ENCODE measurements at places on chromosomes 12 and 14. TPM values are rescaled to one million over a fixed set of nuclear protein-coding genes. Genes with fewer than 3 reads are reported as not detected.

DAO gene
- not detected for total RNA-seq

NFATC4 gene
- total RNA-seq, result 130 TPM

ANKRD33 gene
- not detected for total RNA-seq

PLEKHD1 gene
- total RNA-seq, result 0.19 TPM

ETV6 gene
- 17.1 TPM for total RNA-seq

STAB2 gene
- not detected for total RNA-seq

TUNAR gene
- total RNA-seq, result 0.17 TPM

GLT8D2 gene
- not detected for total RNA-seq

- peak; percentile 4 for DNase-seq
These were observed 357.5 kb downstream of the FSCB start for GRCh38 chr14:44149597-44149996.

- no peak for DNase-seq
These were observed 585 bp upstream of the TEAD4 start for GRCh38 chr12:2958432-2959191.

DNA sequence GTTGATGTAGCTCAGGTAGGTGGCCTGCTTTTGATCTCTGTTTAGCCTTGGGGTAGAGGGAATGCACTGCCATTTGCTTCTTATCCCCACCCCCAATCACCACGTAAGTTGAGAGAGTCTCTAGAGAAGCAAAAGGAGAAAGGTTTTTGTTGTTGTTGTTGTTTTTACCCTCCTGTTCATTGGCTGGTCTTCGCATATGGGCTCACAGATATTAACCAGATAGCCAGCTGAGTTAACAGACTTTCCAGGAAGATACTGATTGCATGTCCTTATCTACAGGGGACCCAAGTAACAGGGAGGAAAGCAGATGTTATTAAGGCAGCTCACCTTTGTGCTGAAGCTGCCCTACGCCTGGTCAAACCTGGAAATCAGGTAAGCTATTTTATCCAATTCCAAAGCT lies 2.9 kb downstream of the PA2G4 start:
- no peak for DNase-seq

GRCh38 chr12:66217342-66217917 lies 28.4 kb downstream of the IRAK3 start:
- peak; percentile 27 for DNase-seq

DNA sequence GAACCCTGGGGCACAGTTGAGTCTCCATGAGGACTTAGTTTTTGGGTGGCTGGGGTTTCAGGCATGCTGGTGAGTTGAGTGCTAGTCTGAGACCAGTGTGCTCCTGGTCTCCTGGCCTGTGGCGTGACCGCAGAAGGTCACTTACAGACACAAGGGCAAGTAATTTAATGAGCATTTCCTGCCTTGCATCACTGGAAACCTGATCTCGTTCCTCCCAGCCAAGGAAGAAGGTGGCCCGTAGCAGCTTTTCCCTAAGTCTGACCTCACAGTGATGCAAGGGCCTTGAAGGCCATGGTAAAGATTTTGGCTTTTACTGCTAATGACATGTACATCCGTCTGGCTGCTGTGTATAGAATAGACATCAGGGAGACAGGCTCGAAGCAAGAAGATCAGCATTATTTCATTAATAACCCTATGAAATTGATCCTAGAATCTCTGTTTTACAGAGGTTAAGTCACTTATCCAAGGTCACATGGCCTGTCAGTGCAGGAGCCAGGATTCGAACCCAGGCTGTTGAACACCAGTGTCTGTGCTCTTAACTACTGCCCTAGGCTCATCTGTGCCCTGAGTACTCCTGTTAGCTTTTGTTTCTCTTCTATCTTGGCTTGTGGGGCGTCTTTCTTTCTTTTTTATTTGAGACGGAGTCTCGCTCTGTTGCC lies 4.6 kb downstream of the TMEM120B start:
- DNase-seq, result no peak

DNA sequence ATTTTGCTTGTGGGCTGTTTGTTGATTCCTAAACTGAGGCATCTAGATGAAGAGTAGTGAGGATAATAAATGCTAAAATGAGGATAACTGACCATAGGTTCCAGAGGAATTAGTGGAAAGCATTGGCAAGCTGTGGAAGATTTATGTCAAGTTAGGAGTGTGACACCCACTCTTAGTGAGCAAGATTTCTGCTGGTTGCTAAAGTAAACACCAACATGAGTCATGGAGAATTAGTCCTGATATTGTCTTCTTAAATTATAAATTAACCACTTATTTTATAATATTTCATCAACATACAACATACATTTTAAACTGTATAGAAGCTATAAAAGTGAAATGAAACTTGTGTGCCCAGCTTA lies 328.2 kb downstream of the RPL10L start:
- no peak for DNase-seq

GRCh38 chr14:99316281-99317163 lies 44.5 kb upstream of the BCL11B start:
- DNase-seq, result no peak

GRCh38 chr14:75013290-75013689 lies 10.6 kb downstream of the EIF2B2 start:
- no peak for DNase-seq

DNA sequence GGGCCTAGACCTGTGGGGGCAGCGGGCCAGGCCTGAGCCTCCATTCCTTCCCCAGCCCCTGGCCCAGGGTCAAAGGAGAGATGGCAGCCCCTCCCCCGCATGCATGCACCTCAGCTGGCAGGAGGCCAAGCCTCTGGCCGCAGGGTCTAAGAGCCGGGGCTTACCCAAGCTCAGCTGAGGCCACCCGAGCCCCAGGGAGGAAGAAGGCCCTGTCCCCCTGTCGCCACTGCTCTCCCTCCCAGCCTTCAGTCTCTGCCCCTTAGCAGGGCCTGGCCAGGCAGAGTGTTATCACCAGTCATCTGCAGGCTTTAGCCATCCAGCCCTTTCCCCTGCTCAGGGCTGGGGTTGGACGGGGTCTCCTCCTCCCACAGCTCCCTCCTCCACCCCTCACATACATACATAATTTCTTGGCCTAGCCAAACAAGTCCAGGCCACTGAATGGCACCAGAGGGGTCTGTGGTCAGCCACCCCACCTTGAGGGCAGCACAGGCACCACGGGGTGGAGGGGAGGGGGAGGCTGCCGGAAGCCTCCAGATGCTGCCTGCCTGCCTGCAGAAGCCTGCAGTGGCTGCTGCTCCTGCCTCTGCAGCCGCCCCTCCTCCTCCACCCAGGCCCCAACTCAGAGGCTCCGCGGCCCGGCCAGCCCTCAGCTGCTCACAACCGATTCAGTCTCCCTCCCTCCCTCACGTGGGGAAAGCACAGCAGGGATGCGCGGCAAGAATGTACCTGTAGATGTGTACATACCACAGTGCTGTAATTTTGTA lies 22.8 kb downstream of the RAB35 start:
- no peak for DNase-seq

DNA sequence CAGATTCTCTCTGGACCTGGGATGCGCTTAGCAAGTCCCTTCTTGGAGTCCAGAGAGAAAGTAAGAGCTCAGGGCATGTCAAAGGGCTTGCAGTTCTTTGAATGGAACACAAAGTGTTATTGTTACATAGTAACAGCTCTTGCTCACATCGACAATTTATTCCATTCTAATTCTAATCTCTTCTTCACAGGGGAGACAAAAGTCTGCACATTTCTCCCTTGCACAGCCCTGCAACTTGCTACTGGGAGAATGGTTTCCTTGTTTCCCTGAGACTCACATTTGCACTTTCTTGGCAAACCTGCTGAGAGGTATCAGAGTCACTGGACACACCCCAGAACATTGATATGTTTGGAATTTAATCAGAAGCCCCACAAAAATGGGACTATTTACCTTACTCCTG lies 209.9 kb upstream of the IGF1 start:
- no peak for DNase-seq

DNA sequence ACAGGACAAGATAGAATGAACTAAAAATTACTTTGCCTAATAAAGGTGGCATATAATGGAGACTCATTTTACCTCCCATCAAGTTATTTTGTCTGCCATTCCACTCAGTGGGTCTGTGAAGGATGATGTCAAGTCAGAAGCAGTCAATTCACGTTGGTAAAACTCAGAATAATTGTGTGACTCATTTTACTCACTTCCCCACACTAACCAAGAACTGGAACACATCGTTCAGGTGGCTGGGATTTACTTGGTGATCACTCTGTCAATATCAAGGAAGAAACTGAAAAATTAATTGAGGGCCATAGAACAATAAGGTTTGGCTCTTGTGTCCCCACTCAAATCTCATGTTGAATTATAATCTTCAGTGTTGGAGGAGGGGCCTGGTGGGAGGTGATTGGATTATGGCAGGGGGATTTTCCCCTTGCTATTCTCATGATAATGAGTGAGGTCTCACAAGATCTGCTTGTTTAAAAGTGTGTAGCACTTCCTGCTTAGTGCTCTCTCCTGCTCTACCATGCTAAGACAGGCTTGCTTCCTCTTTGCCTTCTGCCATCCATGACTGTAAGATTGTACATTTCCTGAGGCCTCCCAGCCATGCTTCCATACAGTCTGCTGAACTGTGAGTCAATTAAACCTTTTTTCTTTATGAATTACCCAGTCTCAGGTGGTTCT lies 35.7 kb upstream of the GTF2A1 start:
- peak; percentile 54 for DNase-seq

DNA sequence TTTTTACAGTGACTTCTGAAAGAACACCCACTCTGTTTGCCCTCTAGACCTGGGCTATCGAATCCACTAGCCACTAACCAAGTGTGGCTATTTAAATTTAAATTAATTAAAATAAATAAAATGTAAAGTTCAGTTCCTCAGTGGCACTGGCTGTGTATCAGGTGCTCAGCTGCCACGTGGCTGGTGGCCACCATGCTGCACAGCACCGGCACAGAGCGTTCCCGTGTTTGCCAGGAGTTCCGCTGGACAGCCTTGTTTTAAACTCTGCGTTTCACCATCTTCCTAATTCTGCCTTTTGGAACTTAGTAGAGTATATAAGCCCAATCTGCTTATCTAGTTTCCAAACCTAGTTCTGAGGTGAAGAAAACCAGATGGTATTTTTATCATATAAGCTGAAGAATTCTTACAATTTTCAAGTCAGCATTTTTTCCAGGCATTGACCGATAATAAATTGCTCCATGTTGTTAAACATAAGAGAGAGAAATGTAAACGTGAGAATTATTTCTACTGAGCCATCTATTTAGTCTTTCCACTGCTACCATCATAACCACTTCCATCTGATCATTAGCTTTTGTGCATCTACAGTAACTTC lies 339.0 kb downstream of the CACNA1C start:
- no peak for DNase-seq

GRCh38 chr12:124481772-124482566 lies 85.4 kb downstream of the NCOR2 start:
- DNase-seq, result no peak

- peak; percentile 58 for DNase-seq
These were observed 169.0 kb downstream of the PRIMA1 start for GRCh38 chr14:93619176-93619793.

DNA sequence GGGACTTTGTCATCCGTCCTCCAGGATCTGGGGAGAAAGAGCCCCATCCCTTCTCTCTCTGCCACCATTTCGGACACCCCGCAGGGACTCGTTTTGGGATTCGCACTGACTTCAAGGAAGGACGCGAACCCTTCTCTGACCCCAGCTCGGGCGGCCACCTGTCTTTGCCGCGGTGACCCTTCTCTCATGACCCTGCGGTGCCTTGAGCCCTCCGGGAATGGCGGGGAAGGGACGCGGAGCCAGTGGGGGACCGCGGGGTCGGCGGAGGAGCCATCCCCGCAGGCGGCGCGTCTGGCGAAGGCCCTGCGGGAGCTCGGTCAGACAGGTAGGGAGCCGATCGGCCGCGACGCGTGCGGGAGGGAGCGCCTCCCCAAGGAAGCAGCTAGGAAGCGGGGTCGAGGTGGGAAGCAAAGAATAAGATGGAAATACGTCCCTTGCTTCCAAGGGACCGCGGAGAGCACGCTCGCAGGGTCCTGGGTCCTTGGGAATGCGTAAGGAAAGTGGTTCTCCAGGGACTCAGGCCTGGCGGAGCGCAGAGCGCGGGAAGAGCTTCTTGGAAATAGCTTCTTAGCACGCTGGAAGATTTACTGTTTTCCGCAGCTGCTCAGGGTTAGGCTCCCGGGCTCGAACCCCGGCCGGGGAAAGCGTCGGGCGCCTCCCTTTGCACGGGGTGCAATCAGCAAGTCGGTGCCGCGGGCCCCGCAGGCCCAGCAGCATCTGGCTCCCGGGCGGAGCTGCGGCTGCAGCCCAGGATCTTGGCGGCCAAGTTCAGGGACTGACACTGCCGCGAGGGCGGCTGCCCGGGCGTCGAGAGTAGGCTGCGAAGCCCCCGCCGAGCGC lies 457 bp downstream of the SOCS2 start:
- no peak for DNase-seq

DNA sequence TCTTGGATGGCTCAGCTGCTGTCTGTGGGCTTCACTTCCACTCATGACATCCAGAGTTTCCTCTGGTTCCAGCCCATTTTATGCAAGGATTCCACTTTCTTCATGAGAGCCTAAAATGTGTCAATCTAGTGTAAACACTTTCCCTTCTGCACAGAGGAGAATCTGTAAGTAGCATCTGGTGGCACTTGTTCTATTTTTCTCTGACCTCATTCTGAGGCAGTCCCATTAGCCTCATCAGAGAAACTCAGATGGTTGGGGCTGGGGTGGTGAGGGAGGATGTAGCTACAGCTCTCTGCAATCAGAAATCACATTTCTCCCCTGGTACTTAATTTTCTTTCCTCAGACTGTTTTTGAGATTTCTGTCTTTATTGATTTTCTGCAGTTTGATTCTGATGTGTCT lies 81.6 kb downstream of the PRMT8 start:
- DNase-seq, result no peak

DNA sequence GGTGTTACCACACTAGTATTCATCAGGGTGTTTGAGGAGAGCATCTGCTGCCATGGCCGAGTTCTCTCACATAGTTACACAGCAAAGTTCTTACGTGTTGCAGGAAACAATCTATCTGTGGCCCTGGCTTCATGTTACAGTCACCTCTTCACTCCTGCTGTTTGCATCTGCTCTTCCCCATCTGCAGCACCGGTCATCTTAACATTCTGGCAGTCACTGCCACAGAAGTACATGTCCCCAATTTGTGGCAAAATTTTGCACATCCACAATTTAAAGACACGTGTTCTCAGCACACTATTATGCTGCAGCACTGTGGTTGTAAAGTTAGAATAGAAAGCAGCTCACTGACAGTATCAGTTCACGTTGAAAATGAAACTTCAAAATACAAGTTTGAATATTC lies 23.2 kb downstream of the MAPK1IP1L start:
- peak; percentile 43 for DNase-seq

DNA sequence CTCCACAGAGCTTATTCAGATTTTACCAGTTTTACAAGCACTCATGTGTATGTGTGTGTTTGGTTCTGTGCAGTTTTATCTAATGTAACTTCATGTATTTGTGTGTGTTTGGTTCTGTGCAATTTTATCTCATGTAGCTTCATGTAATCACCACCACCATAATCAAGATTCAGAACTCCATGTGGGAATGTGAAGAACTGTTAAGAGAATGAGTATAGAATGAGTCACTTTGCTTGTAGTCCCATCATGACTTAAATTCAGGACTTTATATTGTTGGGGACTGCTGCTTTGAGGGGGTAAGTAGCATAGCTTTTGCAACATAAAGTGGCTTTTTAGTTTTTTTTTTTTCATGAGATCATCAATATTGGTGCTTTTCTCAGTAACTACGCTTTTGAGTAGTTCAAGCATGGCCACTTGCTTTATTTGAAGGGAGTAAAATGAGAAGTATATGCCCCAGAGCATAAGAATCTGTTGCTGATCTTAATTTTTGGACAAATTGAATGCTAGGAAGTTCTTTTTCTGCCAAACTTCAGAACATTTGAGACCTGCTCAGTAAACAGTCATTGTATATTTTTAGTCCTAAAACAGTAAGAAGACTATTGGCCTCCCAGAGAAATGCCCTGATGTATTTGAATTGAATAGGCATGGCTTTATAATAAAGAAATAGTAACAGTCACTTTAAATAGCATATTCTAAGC lies 28.8 kb downstream of the PROX2 start:
- DNase-seq, result no peak

Data from OCI-LY7 (cell line).